Occipital lobe (tissue), 3 donors: ENCODE measurements at places on chromosomes 13 and 19. TPM values are rescaled to one million over a fixed set of nuclear protein-coding genes. Genes with fewer than 3 reads are reported as not detected.

PRSS57 gene
- total RNA-seq = not detected

TSSK6 gene
- total RNA-seq = 1.2 TPM

LENG8 gene
- 14.5 TPM for total RNA-seq

NMRK2 gene
- total RNA-seq = not detected
